ENCODE measurements at places on chromosomes 4 and X.

GRCh38 chr4:152087335-152087734 lies 326.5 kb upstream of the GATB start:
- DNase-seq: no peak

GRCh38 chrX:71107245-71107644 lies 705 bp upstream of the CXorf65 start:
- no peak for DNase-seq

GRCh38 chr4:168846414-168846813 lies 163.6 kb downstream of the CBR4 start:
- DNase-seq: no peak

DNA sequence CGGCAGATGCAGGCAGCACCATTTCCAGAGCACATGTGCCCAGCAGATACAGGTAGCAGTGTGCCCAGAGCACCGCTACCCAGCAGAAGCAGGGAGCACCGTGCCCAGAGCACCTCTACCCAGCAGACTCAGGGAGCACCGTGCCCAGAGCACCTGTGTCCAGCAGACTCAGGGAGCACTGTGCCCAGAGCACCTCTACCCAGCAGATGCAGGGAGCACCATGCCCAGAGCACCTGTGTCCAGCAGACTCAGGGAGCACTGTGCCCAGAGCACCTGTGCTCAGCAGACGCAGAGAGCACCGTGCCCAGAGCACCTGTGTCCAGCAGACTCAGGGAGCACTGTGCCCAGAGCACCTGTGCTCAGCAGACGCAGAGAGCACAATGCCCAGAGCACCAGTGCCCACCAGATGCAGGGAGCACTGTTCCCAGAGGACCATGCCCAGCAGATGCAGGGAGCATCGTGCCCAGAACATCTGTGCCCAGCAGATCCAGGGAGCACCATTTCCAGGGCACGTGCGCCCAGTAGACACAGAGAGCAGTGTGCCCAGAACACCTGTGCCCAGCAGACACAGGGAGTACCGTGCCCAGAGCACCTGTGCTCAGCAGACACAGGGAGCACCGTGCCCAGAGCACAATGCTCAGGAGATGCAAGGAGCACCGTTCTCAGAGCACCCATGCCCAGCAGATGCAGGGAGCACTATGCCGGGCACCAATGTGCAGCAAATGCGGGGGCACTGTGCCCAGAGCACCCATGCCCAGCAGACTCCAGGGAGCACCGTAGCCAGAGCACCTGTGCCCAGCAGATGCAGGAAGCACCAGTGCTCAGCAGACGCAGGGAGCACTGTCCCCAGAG lies 236.4 kb downstream of the DHRSX start:
- no peak for DNase-seq

GRCh38 chr4:86496094-86497080 lies 97.7 kb upstream of the PTPN13 start:
- no peak for DNase-seq

DNA sequence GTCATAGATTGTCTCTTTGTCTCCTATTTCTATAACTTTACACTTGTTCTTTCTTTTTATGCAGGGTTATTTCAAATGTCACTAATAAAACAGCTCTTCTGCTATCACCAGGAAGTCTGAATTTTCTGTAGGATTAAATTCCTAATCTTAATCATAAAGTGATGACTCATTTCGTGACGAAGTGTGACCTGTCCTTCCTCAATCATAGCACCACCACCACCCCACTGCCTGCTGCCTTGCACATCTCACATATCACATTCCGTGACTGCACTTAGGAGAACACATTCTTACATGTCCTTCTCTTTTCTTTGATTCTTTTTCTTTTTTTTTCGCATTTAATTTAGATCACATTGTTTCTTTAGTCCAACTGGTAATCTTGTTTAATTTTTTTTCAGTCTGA lies 57.7 kb upstream of the UGT2B7 start:
- DNase-seq: no peak

GRCh38 chr4:11009281-11009680 lies 324.7 kb upstream of the CLNK start:
- DNase-seq: no peak

GRCh38 chr4:81421346-81422218 lies 50.1 kb downstream of the RASGEF1B start:
- no peak for DNase-seq

DNA sequence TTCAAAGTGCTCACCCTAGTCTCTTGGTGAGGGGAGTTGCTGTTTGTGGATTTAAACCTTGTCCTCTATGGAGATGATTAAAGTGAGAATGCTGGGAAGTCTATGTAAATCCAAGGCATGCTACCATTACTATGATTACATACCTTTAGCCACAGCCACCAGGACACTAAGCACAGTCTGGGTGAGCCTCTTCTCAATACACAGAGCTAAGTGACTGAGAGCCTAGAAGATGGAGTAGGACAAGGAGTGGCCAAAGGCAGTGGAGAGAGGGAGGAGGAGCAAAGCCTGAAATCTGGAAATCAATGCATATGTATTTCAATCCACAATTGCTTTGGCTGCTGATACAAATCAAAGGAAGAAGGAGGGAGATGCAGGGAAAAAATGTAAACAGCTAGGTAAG lies 12.7 kb upstream of the TSPAN5 start:
- DNase-seq: no peak

DNA sequence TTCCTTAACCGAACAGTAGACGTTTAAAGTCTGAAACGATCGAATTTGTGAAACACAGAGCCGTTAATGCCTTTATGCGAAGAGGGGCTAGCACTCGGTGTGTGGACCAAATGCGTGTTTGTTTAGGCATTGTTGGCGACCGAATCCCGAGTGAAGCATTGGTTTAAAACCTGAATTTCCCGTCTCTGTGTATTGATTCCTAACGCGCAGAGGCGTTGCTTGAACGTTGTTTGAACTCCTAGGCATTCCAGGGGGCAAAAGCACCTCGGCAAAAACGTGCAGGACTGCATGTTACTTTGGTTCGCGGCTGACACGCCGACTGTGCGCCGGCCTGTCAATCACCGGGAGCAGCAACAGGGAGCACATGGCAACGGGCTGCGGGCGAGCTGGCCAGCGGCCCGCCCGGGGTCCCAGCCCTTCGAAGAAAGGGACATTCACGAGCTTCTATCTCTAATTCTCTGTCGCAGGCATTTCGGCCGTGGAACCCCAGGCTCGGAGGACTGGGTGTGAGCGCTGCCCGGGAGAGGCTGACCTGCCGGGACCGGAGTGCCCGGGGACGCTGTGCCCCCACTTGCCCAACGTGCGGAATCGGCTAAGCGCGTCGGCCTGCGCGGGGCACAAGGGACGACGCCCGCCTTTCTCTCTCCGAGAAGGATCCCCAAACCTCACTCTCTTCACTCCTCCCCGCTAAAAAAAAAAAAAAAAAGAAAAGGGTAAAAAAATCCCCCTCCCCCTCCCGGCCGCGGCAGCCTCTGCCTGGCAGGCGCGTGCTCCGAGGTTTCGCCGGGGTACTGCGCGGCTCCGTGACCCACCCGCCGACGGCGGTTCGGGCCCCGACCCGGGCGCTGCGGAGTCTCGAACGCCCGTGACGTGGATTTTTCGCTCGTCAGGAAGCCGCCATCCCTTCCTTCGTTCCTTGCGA lies 810 bp downstream of the SPRY1 start:
- no peak for DNase-seq

DNA sequence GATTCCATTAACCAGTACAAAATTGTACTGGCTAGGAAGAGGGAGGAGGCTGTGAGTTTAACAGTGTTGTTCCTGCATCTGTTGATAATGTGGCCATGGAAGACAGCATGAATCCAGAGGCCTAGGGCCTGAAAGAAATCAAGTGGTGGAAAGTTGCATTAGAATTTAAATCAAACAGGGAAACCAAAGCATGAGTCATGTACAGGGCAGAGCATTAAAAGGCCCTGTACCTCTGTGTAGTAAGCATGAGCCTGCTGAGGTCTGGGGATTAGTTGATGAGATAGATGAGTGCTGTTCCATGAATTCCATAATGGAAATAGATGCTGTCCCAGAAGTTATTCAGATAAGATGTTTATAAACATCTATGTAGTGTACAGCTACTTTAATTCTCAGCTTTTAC lies 58.3 kb downstream of the MID1IP1 start:
- no peak for DNase-seq

GRCh38 chr4:47238667-47239066 lies 207.3 kb downstream of the GABRB1 start:
- DNase-seq: no peak

- no peak for DNase-seq
Measured at GRCh38 chrX:67004451-67004850, 365.6 kb upstream of the EDA2R start.

DNA sequence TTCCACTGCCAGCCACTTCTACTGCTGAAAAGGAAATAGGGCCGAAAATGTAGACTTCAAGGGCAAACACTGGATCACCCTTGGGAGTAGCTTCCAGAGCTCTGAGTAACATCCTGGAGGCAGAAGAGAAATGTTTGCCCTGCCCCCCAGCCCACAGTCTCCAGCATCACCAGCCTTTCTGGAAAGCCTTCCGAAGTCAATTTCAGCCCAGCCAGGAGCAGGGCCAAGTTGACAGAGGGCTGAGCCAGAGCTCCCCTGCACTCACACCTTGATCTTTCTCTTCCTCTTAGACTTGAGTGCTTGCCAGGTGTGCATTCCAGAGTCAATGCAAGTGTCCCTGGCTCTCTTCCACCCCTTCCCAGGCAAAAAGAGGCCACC lies 35.2 kb downstream of the SLC25A5 start:
- peak; percentile 71 for DNase-seq

GRCh38 chr4:38455092-38455862 lies 208.7 kb upstream of the KLF3 start:
- no peak for DNase-seq

- DNase-seq: peak; percentile 49
Measured at GRCh38 chr4:173478201-173478912, 51.7 kb downstream of the HAND2 start.

- no peak for DNase-seq
Measured at GRCh38 chr4:110621839-110622751, 782 bp downstream of the PITX2 start.
